Epithelial cell of prostate (primary cell): ENCODE measurements at places on chromosomes 3 and 15.

DNA sequence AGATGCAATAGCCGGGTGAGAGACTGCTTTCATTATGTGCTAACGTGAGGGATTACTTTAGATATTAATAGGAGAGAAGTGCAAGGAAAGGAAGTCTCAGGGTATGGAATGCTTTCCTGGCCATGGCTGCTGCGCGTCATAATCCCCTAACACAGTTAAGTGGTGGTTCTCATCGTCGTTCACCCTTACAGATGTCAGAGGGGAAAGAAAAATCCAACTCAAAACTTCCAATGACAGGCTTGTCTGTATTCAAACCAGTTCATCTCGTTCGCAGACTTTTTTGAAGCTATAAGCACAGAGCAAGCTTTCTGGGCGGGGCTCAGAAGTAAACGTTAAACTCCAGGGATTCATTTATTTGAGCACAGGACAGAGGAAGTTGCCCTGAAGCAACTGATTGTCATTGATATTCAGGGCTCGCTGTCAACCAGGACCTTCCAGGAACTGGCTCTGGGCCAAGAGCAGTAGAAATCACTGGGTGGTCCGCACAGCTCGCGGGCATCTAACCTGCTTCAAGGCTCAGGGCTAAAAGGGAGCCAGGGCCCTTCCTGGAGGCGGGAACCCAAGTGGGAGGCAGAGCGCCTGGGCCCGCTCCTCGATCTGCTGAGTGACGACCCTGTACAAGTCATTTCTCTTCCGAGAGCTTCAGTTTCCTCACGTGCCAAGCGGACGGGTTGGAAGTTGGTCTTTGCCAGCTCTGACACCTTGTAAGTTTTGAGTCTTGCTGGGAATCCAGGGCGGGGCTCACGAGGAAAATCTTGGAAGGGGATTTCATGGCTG is 1.1 kb upstream of the LPP start:
- DNase-seq, result no peak

DNA sequence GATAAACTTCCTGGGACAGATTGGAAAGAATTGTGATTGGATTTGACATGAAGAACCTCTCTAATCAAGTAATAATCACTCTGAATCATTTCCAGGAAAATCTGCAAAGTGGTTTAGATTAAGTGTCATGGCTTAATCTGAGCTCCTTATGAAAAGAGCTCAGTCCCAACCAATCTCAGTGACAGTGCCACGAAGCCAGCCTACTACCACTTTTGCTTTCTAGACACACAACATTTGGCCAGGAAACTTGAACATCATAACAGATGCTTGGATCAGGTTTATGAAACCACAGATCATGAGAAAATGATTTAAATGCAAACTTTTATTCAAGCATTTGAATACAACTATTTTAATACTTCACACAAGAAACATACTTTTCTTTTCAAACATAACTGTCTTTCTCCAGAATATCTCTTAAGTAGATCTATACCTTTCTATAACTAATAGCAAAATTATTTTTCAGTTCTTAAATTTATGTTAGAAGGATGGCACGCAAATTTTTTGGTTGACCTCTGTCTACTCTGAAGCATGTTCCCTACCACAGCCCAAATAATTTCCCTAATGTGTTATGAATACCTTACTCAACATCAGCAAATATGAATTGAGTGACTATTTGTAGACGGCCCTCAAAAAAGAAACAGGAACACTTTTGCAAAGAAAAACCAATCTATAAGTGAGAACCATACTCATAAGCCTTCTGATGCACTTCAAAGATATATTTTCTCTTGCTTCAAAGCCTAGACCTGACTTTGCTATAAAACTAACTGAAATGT is 495.0 kb upstream of the ZNF385D start:
- no peak for DNase-seq

DNA sequence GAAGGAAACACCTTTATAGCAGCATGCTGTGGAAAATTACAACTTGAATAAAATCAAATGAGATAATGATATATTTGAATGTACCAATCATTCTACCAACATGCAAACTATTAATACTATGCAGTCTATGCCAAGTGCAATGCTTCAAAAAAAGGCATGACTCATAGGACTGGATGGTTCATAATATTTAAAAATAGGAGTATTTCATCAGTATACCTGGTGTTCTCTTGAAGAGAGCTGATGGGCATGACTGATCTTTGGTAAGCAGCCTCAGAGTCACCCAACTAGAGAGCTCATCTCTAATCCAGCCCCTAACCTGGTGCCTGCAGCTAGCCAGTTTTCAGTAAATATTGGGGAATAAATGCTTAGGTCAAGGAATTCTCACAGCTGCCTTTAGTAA is 434.7 kb upstream of the ARRDC4 start:
- DNase-seq, result no peak

GRCh38 chr3:66466606-66467270 is 34.1 kb downstream of the LRIG1 start:
- DNase-seq, result no peak

DNA sequence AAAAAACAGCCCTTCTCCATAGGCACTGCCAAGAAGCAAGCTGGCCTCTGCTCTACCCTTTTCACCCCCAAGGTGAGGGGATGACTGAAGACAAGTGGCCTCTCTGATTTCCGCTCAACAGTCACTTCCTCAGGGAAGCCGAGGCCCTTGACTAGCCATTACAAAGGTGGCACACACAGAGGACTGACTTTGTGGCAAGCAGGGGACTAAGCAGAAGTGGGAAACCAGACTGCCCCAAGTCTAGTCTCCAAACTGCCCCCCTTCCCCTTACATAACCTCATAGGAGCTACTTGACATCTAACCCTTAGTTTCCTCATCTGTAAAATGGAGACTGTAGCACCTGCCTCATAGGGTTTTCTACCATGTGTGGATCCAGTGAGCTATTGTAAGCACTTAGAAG is 118.9 kb downstream of the FOXP1 start:
- DNase-seq, result no peak

DNA sequence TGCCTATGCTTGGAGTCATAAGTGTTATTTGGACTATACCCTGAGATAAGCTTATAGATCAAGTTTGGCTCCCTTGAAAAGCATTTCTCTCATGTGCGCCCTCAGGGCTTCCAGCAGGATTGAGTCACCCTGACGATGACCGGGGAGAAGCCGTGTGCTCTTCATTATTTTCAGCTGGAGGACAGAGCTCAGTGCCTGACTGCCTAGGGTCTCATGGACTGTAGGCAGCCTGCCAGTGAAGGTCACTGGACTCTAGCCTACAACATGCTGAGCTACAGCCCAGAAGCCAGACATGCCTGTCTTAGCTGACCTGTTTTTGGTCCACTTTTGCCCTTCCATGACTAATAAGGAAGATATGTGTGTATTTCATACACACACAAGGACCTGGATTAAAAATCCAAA is 31.6 kb upstream of the NUDT16 start:
- DNase-seq, result peak; percentile 44

DNA sequence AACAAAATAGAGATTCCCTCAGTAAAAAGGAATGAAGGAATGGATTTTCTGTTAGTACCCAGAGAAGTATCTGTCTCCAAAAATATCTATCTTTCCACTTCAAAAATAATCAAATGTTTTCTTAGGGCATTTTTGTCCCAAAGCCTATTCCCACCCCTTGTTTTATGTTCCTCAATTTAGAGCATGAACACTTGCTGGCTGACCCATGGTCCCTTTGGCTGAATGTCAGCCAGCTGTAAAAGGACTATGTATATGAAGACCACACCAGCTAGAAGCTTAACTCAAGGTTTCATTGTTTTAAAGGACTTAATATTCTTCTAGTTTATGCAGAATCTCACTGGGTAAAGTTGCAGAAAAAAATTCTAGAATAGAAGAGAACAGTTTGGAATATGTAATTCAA is 931.2 kb downstream of the MCTP2 start:
- no peak for DNase-seq

GRCh38 chr3:133092681-133093080 is 54.5 kb downstream of the TMEM108 start:
- no peak for DNase-seq

DNA sequence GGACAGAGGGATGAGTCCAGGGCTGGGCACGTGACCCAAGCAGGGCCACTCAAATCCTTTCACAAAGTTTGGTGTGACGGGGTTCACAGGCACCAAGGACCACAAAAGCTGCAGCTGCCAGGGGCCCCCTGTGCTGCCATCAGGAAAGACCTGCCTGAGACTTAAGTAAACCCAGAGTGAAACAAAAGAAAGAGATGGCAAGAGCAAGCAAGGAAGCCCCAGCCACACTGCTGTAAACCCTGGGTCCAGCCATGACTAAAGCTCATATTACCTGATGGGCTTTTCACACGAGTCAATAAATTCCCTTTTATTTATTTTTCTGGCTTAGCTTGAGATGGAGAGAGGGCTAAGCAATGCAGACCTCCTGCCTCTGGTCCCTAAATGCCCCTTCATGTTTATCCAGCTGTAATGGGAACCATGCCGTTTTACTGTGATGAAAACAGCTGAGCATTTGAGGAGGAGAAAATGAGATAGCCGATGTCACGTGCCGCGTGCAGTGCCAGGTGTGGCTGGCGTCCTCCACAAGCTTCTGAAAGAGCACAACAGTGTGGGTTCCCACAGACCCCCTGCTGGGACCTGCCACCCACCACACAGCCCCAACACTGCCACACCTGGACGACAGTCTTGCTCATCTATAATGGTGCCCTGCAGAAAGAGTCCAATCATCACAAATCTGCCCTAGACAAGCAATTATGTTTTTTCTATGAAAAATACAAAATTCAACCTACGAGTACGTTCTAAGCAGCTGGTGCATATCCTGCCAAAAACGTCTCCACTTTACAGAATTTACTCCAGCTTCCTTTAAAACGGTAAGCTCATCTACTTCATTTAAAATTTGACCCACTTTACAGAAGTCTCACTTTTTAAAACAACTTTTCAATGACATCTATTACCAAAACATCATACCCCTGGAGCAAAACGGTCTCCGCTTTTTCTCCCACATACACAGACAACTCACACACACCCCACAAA is 34.2 kb downstream of the ADAMTS17 start:
- no peak for DNase-seq

GRCh38 chr15:99536422-99537040 is 29.3 kb upstream of the MEF2A start:
- DNase-seq, result no peak

GRCh38 chr3:194690501-194691372 is 5.1 kb downstream of the FAM43A start:
- no peak for DNase-seq

GRCh38 chr15:101129851-101130380 is 121.9 kb downstream of the CHSY1 start:
- no peak for DNase-seq

- DNase-seq, result no peak
These were observed 55.8 kb downstream of the HEG1 start for GRCh38 chr3:124999897-125000435.

- DNase-seq, result no peak
These were observed 87.7 kb downstream of the TGFBR2 start for GRCh38 chr3:30694148-30694547.

DNA sequence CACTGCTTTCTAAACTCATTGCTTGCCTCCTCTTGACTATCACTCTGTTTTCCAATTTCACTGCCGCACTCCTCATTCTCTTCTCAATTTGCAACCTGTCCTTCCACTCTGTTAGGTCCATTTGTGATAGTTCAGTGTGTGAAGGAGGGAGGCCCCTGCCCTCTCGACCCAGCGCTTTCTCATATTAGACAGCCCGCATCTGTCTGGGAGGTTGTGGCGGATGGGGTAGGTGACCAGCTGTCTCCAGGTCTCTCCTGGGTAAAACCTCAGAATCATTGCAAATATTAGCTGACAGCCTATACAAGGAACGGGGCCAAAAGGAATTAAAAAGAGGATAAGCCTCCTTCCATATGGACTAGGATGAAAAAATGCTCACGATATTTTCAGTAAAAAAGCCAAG is 358.3 kb downstream of the SHQ1 start:
- DNase-seq, result no peak

- no peak for DNase-seq
These were observed 6.8 kb upstream of the GAP43 start for GRCh38 chr3:115616461-115616860.

GRCh38 chr3:33067484-33067883 is 29.5 kb downstream of the GLB1 start:
- DNase-seq, result no peak

GRCh38 chr3:63192248-63192647 is 85.9 kb upstream of the SYNPR start:
- DNase-seq, result no peak

- no peak for DNase-seq
These were observed 744.0 kb upstream of the SGO1 start for GRCh38 chr3:20930034-20930433.

DNA sequence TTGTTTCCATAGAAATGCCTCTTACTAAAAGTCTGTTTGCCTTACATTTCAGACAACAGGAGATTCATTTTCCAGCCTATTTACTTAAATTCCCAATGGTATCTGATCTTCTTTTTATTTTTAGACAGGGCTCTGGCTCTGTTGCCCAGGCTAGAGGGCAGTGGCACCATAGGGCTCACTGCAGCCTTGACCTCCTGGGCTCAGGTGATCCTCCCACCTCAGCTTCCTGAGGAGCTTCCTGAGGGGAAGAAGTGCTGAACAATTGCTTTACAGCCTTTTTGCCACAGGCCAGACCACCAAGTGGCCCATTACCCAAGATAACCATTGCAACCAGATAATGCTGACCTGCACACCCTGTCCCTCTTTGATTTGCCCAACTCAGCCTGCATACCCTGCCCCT is 126.3 kb downstream of the PLCH1 start:
- DNase-seq, result no peak

- peak; percentile 82 for DNase-seq
These were observed 148.6 kb downstream of the SUCNR1 start for GRCh38 chr3:152021951-152022461.

DNA sequence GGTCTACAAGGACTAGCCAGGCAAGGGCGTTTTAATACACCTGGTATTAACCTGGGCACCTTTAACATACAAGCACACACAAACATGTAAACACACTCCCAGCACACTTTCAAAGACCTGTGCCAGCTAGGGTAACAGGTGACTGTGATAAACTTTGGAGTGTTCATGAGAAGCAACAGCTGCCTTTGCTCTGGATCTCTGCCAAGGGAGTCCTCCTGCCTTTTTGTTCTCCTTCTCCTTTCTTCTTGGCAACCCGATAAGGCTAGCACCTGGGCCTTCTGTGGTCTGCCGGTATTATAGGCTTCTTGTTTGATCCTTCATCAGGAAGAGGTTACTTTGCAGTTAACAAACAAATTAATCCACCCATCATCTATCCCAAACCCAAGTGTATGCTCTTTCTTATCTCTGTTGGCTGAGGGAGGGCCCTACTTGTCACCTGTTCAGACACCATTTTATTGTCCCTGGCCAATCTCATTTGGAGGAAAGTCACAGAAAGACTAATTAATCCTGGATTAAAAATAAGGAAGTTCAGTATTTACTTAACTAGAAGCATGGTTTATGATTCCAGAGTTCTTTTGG is at the start of gene RETNLB:
TSS of gene RETNLB (minus strand) at position 7 of the 579 bp plus-strand sequence. CDS start 225 bp downstream, outside the sequence.
- DNase-seq, result no peak
